ENCODE measurements at places on chromosomes 13 and 19.

- no peak overlapping the region for H3K4me3 ChIP-seq
- no peaks in the 10 kb centered on the region for H3K27me3 ChIP-seq
- peaks cover 2% of the 10 kb centered on the region for H3K4me1 ChIP-seq
Observed at GRCh38 chr19:54317108-54317964, 4.4 kb upstream of the LILRA5 start.

DNA sequence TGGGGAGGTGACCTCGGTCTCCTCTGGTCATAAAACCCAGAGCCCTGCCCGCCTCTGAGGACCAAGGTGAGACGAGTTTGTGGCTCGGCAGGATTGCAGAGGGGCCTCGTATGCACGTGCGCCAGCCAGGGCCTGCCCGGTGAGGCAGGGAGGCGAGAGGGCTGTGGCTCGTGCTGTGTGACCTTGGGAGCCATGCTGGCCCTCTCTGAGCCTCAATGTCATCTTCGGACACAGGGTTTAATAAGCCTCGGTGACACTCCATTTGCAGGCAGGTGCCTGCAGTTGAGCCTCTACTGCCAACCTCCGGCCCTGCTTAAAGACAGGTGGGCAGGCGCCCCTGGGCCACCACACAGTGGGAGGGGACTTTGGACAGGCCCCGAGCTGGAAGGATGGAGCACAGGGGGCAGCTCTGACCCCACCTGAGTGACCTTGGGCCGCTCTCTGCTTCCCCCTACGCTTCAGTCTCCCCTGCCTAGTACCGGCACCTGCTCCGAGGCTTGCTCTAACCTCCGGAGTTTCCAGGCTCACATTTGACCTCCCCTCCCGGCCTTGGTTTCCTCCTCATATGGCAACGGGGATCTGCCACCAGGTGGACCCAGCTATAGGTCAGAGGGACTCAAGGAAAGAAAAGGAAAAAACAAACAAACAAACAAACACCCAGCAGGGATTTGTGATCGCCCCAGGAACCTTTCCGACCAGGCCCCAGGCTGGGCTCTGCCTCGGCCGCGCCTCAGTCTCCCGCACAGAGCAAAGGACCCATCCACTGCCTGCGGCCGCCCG, 3.1 kb downstream of the ZBTB7A start:
- no peak for DNase-seq
- H3K36me3 ChIP-seq, result no peaks in the 10 kb centered on the region
- no peaks in the 10 kb centered on the region for H3K27me3 ChIP-seq
- peaks cover 2% of the 10 kb centered on the region for H3K4me1 ChIP-seq

DNA sequence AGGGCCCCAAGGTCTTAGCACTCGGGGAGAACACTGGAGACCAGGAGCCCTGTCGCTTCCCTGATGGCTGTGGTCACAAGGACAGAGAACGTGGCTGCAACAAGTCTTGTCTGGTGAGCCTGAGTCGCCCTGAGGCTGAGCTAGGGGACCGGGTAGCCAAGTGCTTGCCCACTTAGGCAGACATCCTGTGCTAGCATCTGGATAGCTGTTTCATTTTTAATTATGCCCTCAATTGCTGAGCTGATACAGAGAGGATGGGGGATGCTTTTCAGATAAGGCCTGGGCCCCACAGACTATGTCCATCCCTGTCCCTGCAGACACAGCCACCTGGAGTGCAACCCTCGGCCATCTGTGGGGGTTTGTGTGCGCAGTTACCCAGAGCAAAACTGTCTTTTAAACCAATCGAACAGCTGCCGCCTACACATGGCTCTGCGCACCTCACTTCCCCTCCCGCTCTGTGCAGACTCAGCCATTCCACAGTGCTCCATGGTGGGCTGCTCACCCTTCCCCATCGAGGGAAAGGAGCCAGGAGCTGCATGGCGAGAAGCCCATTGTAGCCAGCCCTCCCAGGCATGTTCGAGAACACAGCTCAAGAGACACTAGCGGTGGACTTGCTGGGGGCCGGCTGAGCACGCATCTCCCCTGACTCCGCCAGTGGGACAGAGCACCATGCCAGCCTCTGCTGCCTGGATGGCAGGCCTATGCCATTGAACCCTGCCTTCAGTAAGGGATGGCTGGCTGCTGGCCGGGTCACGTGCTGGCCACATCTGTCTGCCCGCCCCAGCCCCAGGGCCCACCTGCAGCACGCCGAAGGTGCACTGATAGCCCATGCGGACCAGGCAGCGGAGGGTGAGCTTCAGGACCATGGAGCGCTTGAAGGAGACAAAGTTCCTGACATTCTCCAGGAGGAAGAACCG, 19.4 kb upstream of the EIF3G start:
- no peak overlapping the region for H3K27ac ChIP-seq
- H3K4me3 ChIP-seq, result no peak overlapping the region
- no peak for DNase-seq
- no peaks in the 10 kb centered on the region for H3K4me1 ChIP-seq
- H3K27me3 ChIP-seq, result no peaks in the 10 kb centered on the region

DNA sequence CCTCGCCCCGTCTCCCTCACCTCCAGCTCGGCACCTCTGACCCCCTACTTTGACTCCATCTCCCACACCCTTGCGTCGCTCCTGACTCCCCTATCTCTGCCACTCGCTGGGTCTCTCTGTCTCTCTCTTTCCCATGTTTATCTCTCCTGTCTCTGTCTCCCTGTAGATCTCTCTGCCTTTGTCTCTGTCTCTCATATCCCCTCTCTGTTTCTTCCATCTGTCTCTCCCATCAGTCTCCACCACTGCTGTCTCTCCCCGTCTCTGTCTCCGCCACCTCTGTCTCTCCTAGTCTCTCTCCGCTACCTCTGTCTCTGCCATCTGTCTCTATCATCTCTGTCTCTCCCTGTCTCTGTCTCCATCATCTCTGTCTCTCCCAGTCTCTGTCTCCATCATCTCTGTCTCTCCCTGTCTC, 12.4 kb upstream of the BBC3 start:
- H3K36me3 ChIP-seq, result no peaks in the 10 kb centered on the region
- no peak for DNase-seq
- no peak overlapping the region for H3K27ac ChIP-seq
- peak overlapping the region; percentile 15 for H3K4me3 ChIP-seq
- peaks cover 11% of the 10 kb centered on the region for H3K4me1 ChIP-seq

- no peak overlapping the region for H3K27ac ChIP-seq
- H3K36me3 ChIP-seq, result no peaks in the 10 kb centered on the region
- DNase-seq, result no peak
- H3K4me1 ChIP-seq, result no peaks in the 10 kb centered on the region
Observed at GRCh38 chr13:41746259-41746658, 214.7 kb downstream of the VWA8 start.

DNA sequence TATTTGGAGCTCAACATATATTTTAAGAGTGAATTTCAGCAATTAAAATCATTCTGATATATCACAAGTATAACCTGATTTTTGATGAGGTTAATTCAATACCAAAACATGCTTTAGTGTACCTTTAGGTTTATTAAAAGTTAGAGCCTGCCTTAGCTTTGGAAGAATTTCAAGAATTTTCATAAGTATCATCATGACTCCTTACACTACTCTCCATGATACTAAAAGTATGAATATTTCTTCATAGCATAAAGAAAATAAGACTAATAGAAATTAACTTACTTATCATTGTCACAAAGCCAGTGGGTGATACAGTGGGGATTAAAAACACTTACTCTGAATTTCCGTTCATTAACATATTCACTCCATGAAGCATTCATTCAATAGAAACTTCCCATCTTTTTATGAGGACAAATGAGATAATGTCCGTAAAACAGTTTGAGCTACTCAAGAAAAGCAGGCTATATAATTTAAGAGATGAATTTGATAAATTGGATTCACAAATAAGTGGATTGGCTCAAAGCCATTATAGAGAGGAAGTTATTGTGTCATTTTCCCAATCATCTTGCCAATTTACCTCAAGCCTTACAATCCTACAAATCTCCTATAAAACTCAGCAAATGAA, 214.0 kb downstream of the PCDH9 start:
- H3K4me3 ChIP-seq, result no peak overlapping the region
- H3K4me1 ChIP-seq, result no peaks in the 10 kb centered on the region
- H3K36me3 ChIP-seq, result no peaks in the 10 kb centered on the region
- no peak overlapping the region for H3K27ac ChIP-seq
- no peak for DNase-seq

DNA sequence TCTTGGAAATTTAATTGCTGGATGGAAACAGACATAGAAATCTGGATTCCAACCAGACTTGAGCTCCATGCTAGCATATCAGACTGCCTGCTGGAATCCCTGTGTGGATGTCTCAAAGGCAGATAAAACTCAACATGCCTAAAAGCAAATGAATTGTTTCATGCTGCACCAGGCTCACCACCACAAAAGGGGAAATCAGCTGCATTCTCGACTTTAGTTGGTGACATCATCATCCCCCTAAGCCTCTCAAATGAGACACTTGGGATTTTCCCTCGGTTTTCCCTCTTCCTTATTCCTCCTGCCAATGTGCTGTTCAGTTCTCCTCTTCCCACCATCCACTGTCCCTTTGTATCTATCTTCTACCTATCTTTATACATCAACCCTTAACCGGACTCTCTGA, 134.3 kb downstream of the ZDHHC20 start:
- peaks cover 2% of the 10 kb centered on the region for H3K36me3 ChIP-seq
- no peak for DNase-seq
- no peak overlapping the region for H3K27ac ChIP-seq
- peaks cover 9% of the 10 kb centered on the region for H3K4me1 ChIP-seq
- no peaks in the 10 kb centered on the region for H3K27me3 ChIP-seq

DNA sequence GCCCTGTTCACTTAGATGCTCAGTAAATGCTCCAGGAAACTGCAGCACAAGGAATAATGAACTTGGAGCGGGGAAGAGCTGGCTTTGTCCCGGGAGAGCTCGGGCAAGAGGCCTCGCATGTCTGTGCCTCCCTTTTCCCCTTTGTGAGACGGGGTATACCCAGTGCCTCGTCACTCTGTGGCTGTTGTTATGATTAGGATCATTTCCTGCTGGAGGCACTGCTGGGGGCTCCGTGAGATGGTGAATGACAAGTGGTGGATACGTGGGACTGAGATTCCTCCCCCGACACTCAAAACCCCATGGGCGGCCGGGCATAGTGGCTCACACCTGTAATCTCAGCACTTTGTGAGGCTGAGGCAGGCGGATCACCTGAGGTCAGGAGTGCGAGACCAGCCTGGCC, 1.1 kb upstream of the PLVAP start:
- H3K4me3 ChIP-seq, result no peak overlapping the region
- H3K27me3 ChIP-seq, result no peaks in the 10 kb centered on the region
- H3K4me1 ChIP-seq, result peaks cover 14% of the 10 kb centered on the region
- H3K36me3 ChIP-seq, result no peaks in the 10 kb centered on the region
- no peak for DNase-seq
- H3K27ac ChIP-seq, result peak overlapping the region; percentile 35

DNA sequence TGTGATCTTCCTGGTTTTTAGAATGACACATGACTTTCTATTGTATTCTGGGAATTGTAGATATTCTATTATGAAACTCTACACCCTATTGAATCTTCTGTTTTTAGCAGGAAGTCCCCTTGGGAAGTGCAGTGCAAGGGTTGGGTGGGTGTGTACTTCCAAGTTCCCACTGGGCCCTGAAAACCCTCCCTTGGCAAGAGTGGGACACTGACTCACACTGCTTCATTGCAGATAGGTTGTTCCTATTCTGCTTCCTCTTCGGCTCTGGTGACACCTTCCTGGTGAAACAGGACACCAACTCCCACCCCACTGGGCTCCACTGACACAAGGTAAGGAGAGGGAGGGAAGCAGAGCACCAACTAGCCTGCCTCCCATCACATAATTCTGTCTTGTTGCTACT, 121.8 kb downstream of the KCTD12 start:
- H3K36me3 ChIP-seq, result no peaks in the 10 kb centered on the region
- H3K27me3 ChIP-seq, result no peaks in the 10 kb centered on the region
- DNase-seq, result no peak
- no peak overlapping the region for H3K4me3 ChIP-seq
- H3K27ac ChIP-seq, result peak overlapping the region; percentile 26
- H3K4me1 ChIP-seq, result no peaks in the 10 kb centered on the region

DNA sequence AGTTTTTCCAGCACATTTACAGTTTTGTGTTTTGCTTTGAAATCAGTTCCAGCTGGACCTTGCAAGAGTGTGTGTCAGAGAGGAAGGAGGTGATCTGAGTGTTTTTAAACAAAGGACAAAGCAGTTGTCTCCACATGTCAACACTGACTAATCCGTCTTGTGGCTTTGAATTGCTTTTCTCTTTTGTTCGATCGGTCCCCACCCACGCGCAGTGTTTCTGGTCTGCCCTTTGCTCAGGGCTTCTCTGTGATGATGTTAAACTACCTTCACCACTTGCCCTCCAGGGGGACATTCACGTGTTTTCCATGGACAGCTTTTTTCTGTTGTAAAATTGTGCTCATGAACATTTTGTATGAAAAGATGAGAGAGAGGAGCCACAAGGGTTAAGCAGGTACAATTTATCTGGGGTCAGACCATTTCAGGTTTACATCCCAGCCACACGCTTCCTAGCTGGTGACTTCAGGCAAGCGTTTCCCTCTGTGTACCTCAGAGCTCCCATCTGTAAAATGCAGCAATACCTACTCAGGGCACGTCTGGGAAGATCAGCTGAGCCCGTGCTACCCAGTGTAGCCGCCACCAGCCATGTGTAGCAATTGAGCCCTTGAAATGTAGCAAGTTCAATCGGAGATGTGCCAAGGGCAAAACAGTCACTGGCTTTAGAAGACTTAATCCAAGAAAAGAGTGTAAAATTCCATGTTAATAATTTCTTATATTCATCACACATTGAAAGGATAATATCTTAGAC, 13.5 kb upstream of the PLA2G4C start:
- no peaks in the 10 kb centered on the region for H3K36me3 ChIP-seq
- no peaks in the 10 kb centered on the region for H3K27me3 ChIP-seq

DNA sequence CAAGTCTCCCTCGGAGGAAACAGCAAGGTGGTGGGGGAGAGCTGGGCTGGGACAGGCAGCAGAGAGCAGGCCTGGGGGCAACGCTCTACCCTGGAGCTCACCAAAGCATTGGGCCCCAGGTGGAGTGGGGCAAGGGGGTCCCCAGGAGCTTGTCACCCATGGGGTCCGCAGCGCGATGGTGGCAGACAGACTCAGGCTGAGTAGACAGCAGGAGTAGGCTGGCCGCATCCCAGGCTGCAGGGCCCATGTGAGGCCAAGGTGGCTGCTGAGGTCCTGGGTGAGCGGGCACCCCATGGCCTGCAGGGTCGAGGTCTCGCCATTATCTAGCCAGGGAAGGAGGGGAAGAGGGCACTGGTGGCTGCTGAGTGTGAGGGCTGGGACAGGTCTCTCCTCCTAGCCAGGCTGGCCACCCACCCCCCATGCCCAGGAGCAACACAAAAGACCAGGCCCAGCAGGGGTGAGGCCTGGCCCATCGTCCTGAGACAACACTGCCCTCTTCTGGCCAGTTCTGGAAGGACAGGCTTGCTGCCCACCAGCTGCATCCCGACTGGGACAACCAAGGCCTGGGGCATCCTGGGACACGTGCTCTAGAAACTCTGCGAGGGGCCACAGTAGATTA, 33.1 kb downstream of the CEBPG start:
- no peaks in the 10 kb centered on the region for H3K27me3 ChIP-seq
- H3K27ac ChIP-seq, result no peak overlapping the region
- no peaks in the 10 kb centered on the region for H3K36me3 ChIP-seq
- H3K4me3 ChIP-seq, result no peak overlapping the region
- H3K4me1 ChIP-seq, result no peaks in the 10 kb centered on the region
